ENCODE measurements at places on chromosomes 4 and X. TPM values are rescaled to one million over a fixed set of nuclear protein-coding genes. Genes with fewer than 3 reads are reported as not detected.

AFF2 gene
- total RNA-seq, result 0.72 TPM

GPR82 gene
- total RNA-seq, result not detected

DCLK2 gene
- total RNA-seq, result 11.3 TPM

KLHL5 gene
- total RNA-seq, result 134 TPM

NALF2 gene
- total RNA-seq, result not detected

BEND2 gene
- not detected for total RNA-seq

USP17L17 gene
- not detected for total RNA-seq

KLHL13 gene
- total RNA-seq, result 13.6 TPM

ATP1B4 gene
- not detected for total RNA-seq

RIPPLY1 gene
- total RNA-seq, result not detected

FAM9B gene
- not detected for total RNA-seq

TEX13D gene
- not detected for total RNA-seq

TLR7 gene
- not detected for total RNA-seq

MUC7 gene
- not detected for total RNA-seq

OTC gene
- not detected for total RNA-seq

NDP gene
- 0.28 TPM for total RNA-seq

KIF4A gene
- 19.0 TPM for total RNA-seq

MANBA gene
- 18.3 TPM for total RNA-seq

KIT gene
- 6.9 TPM for total RNA-seq

TCEAL6 gene
- not detected for total RNA-seq

CYLC1 gene
- not detected for total RNA-seq

RTL5 gene
- 0.90 TPM for total RNA-seq

ZNF732 gene
- total RNA-seq, result under 0.01 TPM

DUX4 gene
- total RNA-seq, result not detected

L1CAM gene
- 0.36 TPM for total RNA-seq

SPP1 gene
- total RNA-seq, result 0.18 TPM

CXXC4 gene
- under 0.01 TPM for total RNA-seq

SMIM31 gene
- total RNA-seq, result not detected

ZNF518B gene
- 56.8 TPM for total RNA-seq

SPIN4 gene
- total RNA-seq, result 3.6 TPM

NUDT11 gene
- total RNA-seq, result 13.8 TPM

POU3F4 gene
- not detected for total RNA-seq

CSAG1 gene
- total RNA-seq, result not detected

LGI2 gene
- total RNA-seq, result not detected

SERTM2 gene
- under 0.01 TPM for total RNA-seq

NAP1L3 gene
- 5.3 TPM for total RNA-seq

TRMT10A gene
- total RNA-seq, result 4.3 TPM

SORBS2 gene
- total RNA-seq, result under 0.01 TPM

MCTS1 gene
- 48.6 TPM for total RNA-seq

USP17L29 gene
- not detected for total RNA-seq

SH3D19 gene
- 27.2 TPM for total RNA-seq

CLDN2 gene
- not detected for total RNA-seq

CT45A10 gene
- not detected for total RNA-seq

PABPC1L2B gene
- not detected for total RNA-seq
